ENCODE measurements at places on chromosomes 2 and 18.

DNA sequence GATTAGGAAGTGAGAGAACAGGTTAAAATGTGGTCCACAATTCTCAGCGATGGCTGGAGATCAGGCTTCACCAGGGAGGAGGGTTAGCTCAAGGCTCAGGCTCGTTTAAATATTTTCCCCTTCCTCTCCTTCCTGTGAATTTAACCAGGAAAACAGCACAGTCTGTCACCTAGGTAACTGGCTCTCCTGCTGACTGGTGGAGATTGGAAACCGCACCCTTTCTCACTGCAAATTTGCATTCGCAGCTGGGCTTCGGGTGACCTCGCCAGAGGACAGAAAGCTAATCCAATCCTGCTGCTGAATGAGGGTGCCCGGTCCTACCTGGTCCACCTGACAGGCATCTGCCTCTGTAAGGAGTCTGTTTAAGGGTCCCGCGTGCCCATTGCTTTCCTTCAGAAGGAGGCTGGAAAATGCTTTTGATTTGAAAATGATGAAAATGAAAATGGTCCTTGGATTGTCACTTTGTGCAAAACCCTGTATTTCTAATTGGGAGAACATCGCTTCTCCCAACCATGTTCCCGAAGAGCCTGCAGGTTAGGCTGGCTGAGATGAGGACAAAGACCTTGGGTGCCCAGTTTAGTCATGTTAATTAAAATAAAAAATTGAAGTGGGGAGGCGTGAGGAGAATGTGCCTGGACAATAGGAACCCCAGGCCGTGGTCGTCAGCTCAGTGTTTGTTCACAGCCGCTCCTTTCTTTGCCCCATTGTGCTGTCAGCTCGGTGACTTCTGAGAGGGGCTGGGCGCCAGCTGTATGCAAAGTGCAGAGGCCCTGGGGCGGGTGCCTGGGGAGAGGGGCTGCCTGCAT, 43.4 kb upstream of the MTCL1 start:
- DNase-seq, result no peak

DNA sequence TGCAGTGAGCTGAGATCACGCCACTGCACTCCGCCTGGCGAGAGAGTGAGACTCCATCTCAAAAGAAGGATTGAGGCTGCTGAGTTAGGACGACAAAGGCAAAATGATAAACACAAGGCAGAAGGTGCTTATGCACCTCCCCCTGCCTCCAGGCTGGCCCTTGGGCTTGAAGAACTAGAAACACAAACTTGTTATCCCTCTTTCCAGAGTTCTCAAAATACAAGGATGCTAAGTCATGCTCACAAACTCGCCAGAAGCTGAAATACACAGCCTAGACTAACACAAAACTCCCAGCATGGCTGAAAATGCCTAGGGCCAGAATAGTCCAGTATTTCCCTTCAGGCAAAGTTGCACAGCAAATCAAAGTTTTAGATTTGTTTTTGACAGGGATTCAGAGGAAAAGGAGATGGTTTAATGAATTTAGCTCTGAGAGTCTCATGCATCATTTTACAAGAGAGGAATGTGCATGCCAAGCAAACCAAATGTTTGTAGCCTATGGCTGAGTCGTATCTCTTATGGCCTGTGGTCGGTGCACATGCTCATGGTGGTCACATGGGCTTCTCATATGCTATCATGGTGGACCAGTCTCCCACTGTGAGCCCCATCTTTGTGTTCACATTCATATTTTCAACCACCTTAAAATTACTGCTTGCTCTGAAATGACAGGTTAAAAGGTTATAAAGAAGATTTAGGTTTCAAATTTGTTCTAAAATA, 16.2 kb upstream of the MREG start:
- no peak for DNase-seq

DNA sequence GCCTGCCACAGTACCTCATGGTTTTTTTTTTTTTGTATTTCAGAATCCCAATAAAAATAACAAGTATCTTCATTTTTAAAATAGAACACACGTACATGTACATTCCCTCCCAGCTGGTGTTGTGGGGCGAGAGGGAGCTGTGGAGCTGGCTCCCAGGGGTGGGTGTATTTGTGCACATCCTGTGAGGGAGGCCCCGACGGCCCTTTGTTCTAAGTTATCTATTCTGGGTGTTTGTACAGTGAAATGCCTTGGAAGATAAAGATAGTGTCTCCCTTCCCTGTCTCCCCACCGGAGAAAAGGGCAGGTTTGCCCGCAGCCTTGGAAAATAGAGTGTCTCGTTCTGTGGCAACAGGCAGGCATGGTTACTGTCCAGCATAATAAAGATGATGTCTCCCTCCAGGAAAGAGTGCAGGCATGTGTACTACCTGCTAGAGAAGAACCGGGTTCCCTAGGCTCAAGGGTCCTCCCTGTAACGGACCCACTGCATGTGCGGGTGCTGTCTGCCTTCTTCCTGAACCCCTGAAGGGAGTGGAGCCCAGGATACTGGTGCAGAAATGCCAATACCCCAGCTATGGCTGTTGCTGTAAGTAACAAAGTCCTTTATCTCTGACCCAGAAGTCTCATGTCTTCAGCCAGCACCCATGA, 12.1 kb upstream of the ALLC start:
- DNase-seq, result no peak

DNA sequence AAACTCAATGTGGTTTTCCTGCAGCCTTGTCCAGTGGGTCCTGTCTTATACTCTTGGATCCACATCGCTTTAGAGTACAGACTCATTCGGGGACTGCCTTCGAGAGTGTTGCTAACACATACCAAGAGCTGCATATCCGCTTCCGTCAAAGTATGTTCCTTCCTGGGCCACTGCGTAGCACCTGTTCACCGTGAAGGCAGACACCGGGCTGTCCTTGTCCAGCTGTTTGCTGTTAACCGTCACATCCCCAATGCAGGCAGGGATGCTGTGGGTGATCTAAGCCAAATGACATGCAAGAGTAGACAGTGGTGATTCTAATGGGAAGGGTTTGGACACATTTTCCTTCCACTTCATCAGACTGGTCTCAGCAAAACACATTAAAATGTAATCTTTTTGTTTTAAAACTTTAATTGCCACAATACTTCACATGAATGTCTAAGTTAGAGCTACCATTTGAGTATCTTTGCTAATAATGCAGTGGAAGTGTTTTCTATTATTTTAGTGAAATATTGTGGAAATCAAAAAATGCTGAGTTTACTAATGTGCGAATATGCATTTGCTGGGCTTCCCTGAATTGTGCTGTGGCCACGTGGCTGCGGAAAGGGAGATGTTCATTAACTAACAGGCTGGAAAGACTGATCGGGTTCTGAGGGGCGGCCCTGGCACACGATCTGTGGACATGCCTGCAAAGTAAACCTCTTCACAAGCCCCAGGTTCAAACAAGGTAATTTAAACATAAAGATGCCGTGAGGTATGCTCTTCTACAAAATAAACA, 169.1 kb downstream of the LAMA1 start:
- no peak for DNase-seq

DNA sequence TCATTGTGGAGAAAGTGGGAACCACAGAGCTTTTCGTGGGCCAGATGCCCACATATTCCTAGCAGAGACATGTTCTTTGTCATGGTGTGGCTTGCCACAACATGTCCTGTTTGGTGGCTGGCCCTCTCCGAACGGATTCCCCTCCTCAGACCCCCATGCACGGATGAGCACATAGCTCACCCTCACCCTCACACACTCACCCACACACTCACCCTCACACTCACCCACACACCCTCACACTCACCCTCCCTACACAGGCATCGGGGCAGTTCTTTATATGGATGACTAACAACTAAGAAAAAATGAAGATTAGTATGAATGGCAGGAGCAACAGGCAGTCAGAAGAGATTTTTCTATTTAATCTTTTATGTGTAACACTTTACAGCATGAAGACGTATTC, 149.9 kb downstream of the ZNF236 start:
- no peak for DNase-seq

GRCh38 chr2:240166761-240167587, 26.5 kb upstream of the OTOS start:
- no peak for DNase-seq

- DNase-seq, result no peak
Observed at GRCh38 chr2:231905026-231905425, 21.2 kb downstream of the NPPC start.

DNA sequence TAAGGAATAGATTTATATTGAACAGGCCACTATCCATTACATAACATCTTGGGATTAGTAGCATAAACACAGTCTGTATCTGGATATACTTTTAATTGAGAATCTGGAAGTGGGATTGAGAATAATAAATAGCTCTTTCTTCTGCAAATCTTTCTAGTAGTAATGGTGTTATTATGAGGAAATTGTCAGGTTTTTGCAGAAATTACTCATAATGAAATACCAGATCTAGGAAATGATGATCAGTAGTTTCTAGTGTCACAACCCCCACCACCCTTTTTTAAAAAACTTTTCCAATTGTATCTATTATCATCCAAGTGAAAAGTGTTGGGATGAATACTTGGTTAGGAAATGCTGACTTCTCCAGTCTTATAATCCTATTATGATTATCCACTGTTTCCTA, 18.7 kb downstream of the NBEAL1 start:
- DNase-seq, result no peak

GRCh38 chr2:99663641-99664040, 173.8 kb upstream of the REV1 start:
- no peak for DNase-seq

- DNase-seq, result no peak
Observed at GRCh38 chr2:121534007-121534406, 3.3 kb downstream of the RNU4ATAC start.

DNA sequence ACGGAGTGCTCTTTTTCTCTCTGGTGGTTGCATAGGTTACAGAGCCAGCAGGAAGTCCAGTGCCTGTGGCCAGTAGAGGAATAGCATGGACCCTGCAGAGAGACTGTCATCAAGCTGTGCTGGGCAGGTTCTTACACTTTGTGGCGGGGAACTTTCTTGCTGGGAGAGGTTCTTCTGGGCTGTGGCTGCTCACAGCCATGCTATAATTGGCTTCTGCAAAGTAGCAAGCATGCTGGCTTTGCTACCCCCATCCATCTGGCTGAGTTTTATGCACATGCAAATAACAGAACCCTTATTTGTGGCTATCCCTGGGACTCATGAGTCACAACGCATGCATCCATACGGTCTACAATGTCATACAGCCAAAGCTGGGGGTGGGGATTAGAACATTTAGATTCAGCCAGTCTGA, 68.9 kb downstream of the PLCL1 start:
- no peak for DNase-seq

DNA sequence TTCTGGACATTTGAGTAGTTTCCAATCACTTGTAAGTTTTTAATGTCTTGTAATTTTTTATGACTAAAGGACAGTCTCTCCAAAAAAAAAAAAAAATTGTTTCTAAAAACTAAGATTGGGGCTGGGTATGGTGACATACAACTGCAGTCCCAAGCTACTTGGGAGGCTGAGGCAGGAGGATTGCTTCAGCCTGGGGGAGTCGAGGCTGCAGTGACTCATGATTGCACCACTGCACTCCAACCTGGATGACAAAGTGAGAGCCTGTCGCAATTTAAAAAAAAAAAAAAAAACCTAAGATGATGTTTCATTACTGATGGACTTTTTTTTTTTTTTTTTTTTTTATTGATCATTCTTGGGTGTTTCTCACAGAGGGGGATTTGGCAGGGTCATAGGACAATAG, 34.4 kb upstream of the PKDCC start:
- no peak for DNase-seq

DNA sequence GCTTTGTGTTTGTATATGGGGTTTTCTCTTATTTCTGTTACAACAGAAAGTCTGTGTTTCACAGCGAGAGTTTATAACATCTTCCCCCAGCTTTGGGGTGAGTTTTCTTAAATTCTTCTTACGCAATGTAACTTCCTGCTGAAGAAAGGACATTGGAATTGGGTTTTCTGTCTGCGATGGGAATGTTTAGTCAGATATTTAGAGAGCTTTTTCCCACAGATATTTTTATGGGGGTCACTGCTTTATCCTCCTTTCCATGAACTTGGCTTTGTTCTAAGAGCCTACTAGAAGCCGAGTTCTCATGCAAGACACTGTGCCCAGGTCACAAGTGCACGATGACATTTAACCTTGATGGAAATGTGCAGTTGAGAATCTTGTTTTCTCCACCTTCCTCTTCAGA, 22.1 kb downstream of the B3GNT2 start:
- no peak for DNase-seq

GRCh38 chr2:236627841-236628240, 58.2 kb downstream of the ACKR3 start:
- DNase-seq, result no peak

- DNase-seq, result no peak
Observed at GRCh38 chr2:106960683-106961161, 74.8 kb upstream of the ST6GAL2 start.

DNA sequence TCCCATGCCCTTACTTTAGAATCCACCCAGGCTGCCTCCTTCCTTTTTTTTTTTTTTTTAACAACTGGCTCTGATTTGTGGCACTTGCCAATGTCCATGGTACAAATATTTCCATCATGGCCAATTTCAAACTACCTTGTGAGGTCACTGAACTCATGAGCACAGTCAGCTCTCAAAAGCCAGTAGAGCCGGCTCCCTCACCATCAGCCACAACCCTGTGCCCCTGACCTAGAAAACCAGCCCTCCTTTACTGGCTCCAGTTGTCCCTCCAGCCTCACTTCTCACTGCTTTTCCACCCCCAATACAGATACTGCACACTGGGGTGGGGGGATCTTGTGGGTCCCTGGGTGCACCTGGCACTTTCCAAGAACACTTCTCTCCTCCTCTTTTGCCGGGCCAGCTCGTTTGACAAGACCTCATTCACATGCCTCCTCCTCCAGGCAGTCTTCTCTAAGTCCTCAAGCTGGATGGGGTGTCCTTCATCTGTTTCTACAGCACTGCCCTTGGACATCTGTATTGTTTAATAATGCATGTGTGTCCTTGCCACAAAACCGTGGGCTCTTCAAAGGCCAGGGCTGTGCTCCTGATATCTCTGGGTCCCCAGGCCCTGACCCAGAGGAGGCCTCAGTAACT, 35.5 kb downstream of the SDC1 start:
- DNase-seq, result no peak

- DNase-seq, result no peak
Observed at GRCh38 chr2:128416806-128417205, 98.1 kb upstream of the HS6ST1 start.

GRCh38 chr2:3517948-3518495, 1.3 kb downstream of the ADI1 start:
- no peak for DNase-seq

- no peak for DNase-seq
Observed at GRCh38 chr2:199756211-199756610, 94.8 kb downstream of the FTCDNL1 start.

GRCh38 chr18:6593142-6593885, 136.2 kb upstream of the ARHGAP28 start:
- DNase-seq, result no peak

DNA sequence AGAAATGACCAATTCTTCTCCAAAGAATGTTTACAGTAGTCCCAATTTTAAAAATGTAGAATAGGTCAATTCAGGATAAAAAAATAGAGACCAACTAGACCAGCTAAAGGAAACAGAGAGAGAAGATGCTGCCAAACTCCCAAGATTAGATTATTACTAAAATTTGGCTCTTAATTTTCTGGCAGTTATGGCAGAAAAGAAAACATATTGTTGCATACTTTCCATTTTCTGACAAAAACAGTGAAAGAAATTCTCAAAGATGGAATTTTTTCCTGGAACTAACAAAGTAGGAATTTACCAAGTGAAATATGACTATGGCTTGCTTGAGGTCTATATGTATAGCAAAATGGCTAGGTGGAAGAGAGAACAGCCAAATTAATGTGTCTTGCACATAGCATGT, 138.3 kb upstream of the STK17B start:
- DNase-seq, result no peak

- DNase-seq, result no peak
Observed at GRCh38 chr2:103959174-103960128, 894.5 kb upstream of the POU3F3 start.
